Activated CD4-positive, alpha-beta T cell treated with anti-CD3 and anti-CD28 coated beads, Interleukin-2, amount 50 U/mL, for 1 hour (primary cell): ENCODE measurements at places on chromosomes 4 and X.

DNA sequence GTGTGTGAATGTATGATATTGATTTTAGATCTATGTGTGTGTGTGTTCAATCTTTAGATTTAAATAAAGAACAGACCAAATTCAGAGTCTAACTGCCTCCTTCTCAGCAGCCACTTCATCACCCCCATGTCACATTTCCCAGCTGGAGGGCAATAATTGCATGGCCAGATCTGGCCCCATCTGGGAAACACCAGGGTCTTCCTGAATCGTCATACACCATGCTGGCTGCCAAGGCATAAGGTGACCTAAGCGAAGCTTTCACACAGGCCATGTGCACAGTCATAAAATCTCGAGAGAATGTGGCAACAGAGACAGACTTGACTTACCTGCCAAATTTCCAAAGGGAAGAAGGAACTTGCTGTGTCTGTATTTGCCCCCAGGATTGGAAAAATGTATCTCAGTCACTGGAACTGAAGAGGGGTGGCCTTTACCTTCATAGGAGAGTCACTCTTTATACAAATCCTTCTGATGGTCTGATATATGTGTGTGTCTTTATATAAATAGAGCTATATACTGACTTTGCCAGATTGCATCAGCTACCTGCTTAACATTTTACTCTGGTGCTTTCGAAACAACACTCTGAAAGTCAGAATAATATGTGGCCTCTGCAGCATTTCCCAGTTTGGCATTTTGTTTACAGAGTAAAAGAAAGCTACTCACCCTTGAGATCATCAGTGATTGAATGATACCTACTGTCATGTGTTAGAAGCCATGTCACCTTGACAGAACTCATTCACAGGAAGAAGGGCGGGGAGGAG lies at the start of gene PLAC1:
TSS of gene PLAC1 (minus strand) at position 470 of the 758 bp plus-strand sequence. CDS start 91,789 bp downstream, outside the sequence.
- DNase-seq, result no peak

DNA sequence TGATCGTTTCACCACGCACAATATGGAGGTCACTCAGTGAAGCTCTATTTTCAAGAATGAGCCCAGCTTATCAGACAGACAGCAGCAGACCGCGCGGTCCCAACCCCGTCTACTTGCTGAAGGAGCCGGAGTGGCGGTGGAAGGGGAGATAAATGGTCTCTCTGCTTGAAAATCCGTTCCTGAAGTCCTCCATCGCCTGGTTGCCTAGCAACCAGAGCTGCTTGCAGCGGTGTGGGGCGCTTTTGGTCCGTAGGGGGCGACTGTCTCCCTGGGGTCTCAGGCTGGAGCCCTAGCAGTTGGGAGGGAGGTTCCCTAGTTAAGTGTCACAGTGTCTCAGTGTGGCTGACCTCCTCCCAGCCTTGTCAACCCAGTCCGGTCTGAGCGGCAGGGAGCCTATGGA lies 8.3 kb upstream of the DLG3 start:
- no peak for DNase-seq

GRCh38 chrX:34903316-34903715 lies 39.3 kb upstream of the FAM47B start:
- no peak for DNase-seq

- no peak for DNase-seq
Observed at GRCh38 chr4:91764085-91764484, 539.7 kb upstream of the GRID2 start.

DNA sequence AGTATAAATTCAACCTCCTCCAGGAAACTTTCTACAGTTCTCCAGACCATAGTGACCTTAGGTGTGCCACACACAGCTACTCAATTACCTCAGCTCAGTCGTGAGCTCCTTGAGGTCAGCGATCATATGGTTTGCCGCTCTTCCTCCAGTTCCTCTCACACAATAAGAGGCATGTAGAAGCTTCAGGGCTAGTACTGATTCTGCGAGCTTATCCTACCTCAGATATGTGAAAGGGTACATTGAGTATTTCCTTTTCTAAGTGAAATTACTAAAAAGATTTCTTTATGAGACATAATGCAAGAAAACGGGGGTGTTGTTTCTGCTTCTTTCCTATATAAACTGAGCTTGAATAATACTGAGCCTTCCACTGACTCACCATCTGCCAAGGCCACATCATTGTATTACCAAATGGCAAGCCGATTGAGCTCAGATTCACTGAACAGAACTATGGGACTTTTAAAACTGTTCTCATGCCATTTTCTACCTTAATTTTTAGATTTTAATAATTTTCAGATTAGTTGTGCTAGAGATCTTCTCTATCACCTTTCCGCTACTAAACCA lies 183.1 kb downstream of the HS6ST2 start:
- DNase-seq, result no peak

DNA sequence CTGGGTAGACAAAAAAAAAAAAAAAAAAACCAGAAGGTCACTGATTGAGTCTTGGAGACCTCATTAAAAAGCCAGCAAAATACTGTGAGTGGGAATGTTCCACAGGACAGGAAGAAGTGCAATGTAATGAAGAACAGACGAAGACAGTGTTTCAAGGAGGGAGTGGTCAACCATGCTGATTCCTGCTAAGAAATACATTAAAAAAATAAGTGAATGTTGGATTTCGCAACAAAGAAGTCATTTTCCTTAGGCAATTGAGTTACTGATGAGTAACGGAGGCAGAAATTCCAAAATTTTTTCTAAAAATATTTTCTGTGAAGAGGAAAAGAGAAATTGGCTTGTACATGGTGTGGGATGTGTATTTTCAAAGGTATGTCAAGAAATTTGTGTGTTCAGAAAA lies 94.3 kb upstream of the FAM47B start:
- no peak for DNase-seq

- DNase-seq, result no peak
Observed at GRCh38 chr4:8180310-8181093, 18.6 kb upstream of the SH3TC1 start.

- no peak for DNase-seq
Observed at GRCh38 chrX:54798137-54798536, at the start of gene ITIH6. TSS of gene ITIH6 (minus strand) at chrX:54798255. CDS start at chrX:54798210, 45 bp downstream.

DNA sequence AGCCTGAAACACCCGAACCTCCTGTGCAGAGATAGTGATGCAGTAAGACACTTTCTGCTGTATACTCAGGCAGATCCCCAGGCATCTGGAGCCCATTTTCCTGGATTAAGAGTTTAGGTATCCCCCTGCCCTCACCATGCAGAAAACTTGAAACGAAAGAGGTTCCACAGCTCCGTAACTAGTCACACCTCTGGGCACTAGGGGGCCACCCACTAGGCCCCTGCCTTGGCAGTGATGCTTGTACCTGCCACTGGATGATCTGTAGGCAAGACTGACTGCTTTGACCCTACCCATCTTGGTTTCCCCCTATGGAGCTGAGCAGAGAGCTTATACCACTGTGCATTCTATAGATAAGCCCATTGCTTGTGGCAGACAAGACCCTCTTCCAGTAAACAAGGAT lies 940.6 kb downstream of the PCDH19 start:
- no peak for DNase-seq

DNA sequence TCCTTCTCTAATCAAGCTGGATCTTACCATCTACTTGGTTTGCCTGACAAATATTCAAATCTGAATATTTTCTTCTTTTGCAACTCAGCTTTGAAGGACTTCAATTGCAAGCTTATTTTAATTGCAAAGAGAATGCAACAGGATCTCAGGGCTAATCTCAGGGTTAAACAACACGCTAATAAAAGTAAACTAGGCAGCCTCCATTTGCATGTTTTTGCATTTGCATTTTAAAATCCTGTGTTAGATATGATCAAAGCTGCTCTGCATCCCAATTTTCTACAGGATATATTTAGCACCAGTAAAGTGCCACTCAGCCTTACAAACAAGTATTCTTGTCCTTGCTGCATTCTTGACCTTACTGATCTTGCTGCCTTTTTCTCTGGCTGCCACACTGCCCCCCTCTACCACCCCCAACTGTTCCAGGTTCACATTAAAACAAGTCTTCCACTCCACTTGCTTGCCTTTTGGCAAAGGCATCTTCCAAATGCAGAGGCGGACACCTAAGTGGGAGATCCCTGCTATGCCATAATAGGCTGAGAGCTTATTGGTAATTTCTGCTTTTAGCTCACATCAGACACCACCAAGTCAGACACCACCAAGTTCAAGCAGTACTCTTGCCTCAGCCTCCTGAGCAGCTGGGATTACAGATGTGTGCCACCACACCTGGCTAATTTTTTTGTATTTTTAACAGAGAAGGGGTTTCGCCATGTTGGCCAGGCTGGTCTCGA lies 48.1 kb downstream of the GPRIN3 start:
- no peak for DNase-seq

DNA sequence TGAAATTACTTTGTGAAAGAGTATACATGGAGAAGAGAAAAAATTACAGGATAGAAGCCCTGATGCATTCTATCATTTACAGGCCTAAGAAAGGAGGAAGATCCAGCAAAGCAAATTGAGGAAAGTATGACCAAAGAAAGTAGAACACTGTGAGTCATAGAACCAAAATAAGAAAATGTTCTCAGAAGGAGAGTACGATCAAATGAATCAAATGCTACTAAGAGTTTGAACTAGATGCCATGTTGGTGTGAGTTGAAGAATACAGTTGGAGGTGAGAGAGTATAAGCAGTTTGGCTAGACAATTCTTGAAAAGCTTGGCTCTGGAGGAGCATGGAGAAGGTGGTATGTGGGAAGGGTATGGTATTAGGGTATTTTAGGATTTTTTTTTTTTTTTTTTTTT lies 161.8 kb downstream of the RPA4 start:
- DNase-seq, result no peak

GRCh38 chr4:186226521-186227189 lies 652 bp upstream of the KLKB1 start:
- no peak for DNase-seq

DNA sequence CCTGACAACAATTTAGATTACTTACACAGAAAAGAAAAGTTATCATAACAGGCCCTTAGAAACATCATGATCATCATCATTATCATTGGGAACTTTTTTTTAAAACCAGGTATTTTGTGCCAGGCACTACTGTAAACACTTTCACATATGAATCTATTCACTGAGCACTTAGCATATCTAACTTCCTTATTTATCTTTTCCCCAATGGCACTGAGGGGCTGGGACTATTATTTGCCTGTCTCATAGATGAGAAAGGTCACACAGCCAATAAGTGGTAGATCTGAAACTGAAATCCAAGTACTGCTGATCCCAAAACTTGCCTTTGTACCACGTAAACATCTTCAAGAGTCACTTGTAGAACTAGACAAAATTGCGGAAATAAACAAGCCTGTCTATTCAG lies 184.2 kb upstream of the RBPJ start:
- no peak for DNase-seq

DNA sequence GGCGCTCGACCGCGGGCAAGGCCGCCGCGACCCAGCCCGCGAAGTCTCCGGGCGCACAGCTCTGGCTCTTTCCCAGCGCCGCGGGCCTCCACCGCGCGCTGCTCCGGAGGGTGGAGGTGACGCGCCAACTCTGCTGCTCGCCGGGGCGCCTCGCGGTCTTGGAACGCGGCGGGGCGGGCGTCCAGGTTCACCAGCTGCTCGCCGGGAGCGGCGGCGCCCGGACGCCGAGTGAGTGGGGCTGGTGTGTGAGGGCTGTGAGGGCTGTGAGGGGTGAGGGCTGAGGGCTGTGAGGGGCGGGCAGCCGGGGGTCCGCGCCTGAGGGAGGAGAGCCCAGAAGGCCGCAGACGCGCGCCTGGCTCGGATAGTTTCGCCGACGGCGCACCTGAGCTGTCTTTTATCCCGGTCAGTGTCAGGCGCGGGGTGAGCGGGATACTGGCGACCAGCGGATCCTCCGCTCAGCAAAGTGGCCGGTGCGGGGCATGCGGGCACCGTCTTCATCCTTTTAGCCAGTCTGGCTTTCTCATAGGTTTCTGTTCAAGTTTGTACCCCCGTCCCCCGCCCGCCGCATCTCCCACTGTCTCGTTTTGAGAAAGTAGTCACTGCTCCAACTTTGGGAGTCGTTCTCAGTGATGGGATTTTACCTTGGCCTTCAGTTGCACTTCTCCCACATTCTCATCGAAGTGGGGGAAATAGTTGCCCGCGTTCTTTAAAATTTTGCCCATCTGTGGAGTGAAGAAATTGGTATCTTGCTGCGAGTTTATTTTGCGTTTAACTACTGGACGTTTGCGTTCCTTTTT lies 586 bp downstream of the HERC5 start:
- peak; percentile 48 for DNase-seq

DNA sequence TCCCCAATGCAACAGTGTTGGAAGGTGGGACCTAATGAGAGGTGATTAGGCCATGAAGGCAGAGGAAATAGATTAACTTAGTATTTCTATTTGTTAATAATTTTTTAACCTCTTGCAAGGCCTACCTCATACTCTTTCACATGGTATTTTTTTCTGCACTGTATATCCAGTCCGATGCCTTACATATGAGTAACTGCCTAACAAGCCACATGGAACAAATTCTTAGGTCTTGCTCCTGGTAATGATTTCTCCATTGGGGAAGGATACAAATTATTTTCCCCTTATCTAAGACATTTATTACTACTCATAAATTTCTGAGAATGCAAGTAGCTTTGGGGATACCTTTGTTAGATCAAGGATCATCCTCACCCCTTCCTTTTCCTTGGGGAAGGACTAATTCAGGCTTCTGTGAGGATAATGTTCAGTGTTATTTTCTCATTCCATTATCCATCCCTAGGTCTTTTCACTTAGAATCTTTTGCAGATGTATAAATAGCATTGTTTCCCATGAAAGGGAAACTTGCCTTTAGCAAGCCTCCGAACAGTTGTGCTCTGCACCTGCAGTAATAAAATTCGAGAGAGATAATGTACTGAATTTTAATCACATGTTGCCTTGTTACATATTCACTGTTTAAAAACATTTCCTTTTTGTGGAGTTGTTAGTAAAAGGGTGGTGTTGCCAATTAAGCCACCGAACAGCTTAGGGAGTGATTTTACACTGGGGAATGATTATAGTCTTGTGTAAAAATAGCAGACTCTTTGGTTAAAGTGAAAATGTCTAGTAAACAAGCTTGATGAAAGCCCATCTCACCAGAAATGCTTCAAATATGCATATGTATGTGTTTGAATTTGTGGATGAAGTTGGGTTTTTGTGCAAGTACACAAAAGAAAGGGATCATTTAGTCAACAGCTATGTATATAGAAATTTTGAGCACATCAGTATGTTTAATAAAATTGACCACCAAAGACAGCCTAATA lies 89.9 kb downstream of the CFAP299 start:
- no peak for DNase-seq

DNA sequence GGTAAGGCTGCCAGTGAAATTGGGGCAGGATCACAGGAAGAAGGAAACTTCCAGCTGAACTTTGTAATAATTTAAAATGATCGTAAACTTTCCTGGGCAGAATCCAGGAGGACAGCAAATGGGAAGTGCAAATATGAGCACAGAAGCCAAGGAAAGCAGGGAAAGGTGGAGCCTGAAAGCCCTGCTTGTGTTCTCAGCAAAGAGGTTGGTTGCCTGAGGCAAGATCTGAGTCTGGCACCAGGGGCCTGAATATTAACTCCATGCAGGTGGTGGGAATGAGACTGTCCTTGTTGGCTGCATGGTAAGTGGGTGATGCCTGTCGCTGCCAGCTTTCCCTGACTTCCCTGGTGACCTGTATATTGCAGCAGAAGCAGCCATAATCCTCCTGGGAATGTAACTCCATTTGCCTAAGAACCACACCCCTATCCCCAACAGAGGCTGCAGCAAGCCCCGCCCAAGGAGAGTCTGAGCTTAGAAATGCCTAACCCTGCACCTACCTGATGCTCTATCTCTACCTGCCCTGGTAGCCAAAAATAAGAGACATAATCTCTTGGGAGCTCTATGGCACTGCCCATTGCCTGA lies 132.0 kb upstream of the HDX start:
- no peak for DNase-seq
